ENCODE measurements at places on chromosomes 12 and 14.

- DNase-seq: no peak
These were observed 23.7 kb downstream of the SRRM4 start for GRCh38 chr12:119005085-119005484.

- DNase-seq: no peak
These were observed 14.9 kb downstream of the RNF212B start for GRCh38 chr14:23252420-23253333.

DNA sequence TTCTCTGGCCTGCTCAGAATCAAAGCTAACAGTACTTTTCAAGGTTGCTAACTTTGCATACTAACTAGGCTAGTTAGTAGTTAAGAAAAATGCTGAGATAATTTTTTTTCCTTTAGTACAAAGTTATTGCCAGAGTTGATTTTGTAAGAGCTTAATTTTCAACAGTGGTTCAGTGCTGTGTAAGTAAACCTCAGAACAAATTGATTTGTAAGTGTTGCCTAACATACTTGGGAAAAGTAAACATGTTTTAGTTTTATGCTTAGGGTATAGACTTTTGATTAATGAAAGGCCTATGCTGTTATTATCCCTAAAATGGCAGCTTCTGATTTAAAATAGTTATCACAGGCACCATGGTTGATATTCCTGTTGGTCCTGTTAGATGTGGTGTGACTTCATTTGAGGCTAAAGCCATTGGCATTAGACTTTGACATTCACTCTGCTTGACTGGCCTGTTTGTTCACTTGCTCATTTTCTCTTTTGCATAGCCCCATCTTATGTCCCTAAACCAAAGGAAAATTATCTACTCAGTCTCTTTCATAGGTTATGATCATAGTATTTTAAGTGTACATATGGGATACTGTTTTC is 5.2 kb downstream of the CMAS start:
- no peak for DNase-seq

- no peak for DNase-seq
These were observed 140.0 kb downstream of the MON2 start for GRCh38 chr12:62606654-62607053.
